Inflammatory macrophage treated with lipopolysaccharide for 4 hours (primary cell): ENCODE measurements at places on chromosomes 6 and 20.

- DNase-seq = no peak
Measured at GRCh38 chr6:55925292-55925691, 49.9 kb upstream of the BMP5 start.

DNA sequence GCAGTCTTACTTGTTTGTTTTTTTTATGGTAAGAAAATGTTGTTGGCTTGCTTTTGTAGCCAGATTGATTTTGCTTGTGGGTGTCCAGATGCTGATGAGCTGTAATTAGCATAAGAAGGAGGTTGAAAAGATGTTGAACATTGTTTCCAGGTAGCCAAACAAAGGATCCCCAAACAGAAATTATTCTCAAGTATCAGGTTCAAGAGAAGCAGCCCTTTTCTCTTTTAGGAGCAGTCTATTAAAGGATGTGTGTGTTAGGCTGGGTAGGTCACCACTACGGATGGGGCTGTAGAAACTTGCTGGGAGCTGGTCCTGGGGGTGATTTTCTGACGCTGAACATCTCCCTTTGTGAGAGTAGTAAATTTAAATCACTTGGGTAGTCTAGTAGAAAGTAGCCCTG lies 86.9 kb upstream of the VSTM2L start:
- DNase-seq = no peak

- DNase-seq = no peak
Measured at GRCh38 chr20:60211618-60212463, 253.6 kb downstream of the CDH26 start.

DNA sequence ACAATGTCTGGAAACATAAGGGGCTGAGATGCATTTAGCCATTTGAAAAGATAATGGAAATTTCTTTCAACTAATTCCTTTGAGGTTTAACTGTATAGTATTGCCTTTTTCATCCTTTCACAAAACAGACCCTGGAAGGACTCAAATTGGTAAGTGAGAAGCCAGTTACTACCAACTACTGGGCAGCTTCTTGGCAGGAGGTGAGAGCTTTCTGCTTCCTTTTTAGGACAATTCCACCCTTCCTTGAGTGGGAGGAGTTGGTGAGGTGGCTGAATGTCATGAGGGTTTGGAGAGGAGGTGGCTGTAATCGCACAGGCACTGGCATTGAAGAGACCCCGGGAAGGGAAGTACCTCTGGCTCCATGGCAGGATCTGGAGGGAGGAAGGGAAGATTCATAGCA lies 341.1 kb downstream of the NRN1 start:
- peak; percentile 14 for DNase-seq

- DNase-seq = no peak
Measured at GRCh38 chr20:53984356-53985149, 85.8 kb downstream of the BCAS1 start.

DNA sequence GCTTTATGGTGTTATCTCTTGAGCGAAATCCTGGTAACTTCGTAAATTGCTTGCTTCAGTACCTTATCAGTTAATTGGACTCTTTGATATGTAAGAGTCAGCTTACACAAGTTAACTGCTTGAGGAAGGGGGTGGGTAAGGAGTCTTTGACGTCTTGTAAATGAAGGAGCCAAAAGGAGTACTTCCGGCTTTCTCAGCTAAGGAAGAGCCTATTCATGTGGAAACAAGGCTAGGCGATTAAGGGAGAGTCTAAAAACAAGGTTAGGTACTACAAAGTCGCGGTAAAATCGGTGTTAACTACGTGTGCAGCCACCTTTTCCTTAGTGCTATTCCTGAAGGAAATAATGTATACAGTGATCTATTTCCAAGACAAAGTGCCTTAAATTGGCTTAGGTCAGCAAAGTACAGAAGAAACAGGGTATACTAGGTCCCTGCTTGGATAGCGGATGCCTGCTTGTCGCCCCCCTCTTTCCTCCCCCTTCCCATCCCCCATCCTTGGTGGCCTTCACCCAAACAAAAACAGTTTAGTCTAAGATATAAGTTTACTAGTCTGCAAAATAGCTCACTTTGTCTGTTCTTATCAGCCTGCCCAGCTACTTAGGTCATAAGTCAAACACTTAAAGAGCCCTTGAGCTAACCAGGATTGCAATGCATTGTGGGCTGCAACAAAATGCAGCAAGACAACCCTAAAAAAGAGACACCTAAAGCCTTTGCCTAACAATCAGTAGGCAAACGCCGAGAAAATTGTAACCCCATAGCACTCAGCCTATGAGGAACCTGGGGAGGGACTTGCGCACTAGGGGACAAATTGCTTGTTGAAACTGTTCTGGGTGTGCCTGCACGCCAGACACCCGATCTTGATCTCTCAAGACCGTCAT lies 147.3 kb downstream of the TRIM27 start:
- no peak for DNase-seq

GRCh38 chr20:2891343-2891742 lies 18.1 kb downstream of the PTPRA start:
- no peak for DNase-seq

DNA sequence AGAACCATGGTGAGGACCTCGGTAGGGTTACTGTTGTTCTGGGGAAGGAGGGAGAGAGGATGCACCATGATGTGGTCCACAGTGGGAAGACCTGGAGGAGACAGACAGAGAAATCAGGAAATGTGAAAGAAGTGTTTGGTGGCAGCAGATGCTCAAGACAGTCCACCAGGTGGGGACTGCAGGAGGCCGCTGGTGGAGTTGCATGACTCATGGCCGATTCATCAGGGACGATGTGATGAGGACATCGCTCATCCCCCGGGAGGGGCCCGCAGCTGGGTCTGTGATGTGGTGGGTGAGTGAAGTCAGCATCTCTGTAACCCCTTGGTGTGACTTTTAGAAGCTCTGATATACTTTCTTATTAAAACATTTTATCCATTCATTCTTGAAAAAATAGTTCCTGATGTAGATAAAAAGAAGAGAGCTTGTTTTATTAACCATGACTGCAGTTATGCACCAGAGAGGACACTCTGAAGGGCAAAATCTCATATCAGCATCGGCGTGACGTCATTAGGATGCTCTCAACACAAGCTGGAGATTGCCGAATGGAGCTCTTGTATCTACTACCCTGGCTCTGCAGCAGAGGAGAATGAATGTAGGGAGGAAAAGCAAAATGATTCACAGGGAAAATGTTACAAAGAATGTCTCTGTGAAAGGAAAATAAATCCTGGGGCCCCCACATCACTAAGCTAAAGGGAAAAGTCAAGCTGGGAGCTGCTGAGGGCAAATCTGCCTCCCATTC lies 71.2 kb downstream of the RAMACL start:
- DNase-seq = no peak

GRCh38 chr6:36071281-36071680 lies 43.7 kb downstream of the MAPK14 start:
- no peak for DNase-seq

GRCh38 chr6:124947971-124948451 lies 14.2 kb upstream of the RNF217 start:
- DNase-seq = no peak

DNA sequence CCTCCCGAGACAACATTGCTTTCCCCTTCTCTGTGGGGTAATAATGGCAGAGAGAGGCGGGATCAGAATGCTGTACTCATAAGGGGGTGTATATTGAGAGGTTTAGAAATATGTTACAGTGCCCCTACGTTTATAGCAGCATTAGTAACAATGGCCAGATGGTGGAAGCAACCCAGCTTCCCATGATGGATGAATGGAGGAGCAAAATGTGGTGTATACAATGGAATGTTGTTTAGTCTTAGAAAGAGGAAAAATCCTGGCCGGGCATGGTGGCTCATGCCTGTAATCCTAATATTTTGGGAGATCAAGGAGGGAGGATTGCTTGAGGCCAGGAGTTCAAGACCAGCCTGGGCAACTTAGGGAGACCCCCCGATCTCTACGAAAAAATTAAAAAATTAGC lies 12.9 kb downstream of the BANF2 start:
- no peak for DNase-seq

- DNase-seq = no peak
Measured at GRCh38 chr6:125867483-125867942, 76.8 kb downstream of the NCOA7 start.

GRCh38 chr6:376827-377640 lies 14.5 kb upstream of the IRF4 start:
- DNase-seq = no peak

- no peak for DNase-seq
Measured at GRCh38 chr20:9330151-9330550, 184.2 kb upstream of the LAMP5 start.
